Cardiac septum (tissue), 1 donor: ENCODE measurements at places on chromosomes 16 and 17.

GRCh38 chr17:67212231-67212630 lies 32.8 kb downstream of the HELZ start:
- DNase-seq: no peak

- DNase-seq: no peak
These were observed 4.0 kb upstream of the ZC3H18 start for GRCh38 chr16:88566158-88566557.

DNA sequence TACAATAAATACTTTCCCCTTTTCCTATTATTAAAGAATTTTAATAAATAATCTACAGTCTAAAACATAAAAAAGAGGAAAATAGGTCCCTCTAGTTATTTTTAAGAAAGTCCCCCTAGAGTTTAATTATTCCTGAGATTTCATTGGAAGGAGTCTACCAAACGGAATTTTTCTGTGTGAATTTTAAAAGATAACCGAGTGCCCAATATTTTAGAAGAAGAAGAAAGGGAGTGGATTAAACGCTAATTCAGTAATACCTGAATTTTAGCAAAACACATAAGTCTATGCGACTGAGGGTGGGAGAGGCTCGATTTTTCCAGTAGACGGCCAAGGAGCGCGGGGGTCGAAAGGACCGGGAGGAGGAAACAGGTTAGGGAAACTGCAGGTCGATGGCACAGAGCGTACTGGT lies 2.2 kb downstream of the HOXB2 start:
- peak; percentile 44 for DNase-seq

- no peak for DNase-seq
These were observed 59.8 kb upstream of the RPH3AL start for GRCh38 chr17:412211-413015.

DNA sequence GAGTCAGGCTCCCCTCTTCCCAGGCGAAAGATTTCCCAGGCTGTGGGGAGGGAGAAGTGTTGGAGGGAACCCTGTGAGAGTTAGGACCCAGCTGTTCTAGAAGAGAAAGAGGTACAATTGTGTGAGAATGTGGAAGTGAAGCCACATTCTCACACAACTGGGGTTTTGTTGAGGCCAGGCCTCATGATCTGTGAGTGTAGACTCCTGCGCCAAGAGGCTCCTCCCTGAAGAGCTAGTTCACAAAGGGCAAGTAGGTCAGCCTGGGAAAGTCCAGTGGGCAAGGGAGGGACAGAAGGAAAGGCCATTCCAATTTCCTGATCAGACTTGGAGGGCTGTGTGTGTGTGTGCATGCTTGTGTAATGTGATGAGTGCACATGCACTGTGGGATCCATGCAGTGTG lies 15.2 kb downstream of the CD300LF start:
- DNase-seq: no peak

DNA sequence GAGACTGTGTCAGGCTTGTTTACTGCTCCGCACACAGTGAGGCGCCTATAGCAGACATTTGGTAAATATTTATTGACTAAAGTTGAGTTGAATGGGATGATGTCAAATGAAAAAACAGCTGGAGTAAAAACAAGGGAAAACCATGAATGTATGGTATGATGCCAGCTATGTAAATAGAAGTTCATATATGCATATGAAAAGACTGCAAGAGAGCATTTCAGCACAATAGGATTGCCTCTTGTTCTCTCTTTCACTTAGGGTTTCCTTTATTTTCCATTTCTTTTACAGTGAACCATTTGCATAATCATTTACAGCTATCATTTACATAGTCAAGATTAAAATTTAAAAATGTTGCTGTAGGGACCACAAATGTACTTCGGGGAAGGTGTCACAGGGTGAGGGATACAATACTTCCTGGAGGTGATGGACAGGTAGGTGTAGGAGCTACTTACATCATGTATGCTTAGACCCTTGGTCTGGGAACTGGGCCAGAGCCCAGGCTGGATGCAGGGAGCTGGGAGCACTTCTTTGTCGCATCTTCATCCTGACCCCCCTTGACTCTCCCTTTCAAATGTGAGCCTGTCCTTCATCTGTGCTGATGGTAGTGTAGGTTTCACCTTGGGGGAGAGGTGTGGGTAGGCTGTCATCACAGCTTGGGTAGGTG lies 113.3 kb downstream of the UTP18 start:
- DNase-seq: no peak

DNA sequence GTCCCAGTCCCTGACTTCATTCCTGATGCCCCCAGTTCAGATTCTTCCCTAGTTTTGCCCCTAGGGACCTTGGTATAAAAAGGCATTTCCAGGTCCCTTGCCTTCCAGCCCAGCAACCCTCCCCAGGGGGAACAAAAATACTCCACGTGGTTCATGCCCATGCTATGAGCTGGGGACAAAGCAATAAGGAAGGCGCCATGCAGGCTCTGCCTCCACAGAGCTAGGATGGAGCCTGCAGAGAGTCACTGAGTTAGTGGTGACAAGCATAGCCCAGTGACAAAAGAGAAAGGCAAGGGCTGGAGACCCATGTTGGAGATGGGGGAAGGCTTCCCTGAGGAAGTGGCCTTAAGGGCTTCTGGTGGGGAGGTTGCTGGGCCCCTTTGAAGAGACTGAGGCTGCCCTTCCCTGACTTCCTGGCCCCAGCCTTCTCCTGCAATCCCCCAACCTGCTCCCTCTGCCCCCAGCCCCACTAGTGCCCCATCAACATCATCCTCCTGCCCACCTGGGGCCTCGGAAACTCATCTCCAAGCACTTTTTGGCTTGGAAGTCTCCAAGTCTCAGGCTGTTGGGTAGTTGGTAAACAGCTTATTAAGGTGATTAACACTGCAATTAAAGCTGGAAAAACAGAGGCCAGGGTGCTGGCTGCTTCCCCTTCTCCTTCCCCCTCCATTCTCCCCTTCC lies 9.6 kb downstream of the DLX3 start:
- DNase-seq: no peak

DNA sequence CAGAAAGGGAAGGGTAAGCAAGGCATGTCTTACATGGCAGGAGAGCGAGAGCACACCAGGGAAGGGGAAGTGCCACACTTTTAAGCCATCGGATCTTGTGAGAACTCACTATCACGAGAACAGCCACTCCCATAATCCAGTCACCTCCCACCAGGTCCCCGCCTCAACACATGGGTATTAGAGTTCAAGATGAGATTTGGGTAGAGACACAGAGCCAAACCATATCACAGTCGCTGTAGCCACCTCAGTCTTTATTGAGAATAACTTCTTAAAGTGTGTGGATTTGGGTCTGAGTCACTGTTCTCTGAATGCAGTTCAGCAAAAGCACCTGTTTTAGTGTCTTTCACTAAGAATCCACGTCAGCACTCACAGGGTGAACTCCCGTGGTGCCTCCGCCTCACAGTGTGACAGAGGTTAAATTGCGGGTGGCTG lies 195.2 kb upstream of the CHMP6 start:
- no peak for DNase-seq

DNA sequence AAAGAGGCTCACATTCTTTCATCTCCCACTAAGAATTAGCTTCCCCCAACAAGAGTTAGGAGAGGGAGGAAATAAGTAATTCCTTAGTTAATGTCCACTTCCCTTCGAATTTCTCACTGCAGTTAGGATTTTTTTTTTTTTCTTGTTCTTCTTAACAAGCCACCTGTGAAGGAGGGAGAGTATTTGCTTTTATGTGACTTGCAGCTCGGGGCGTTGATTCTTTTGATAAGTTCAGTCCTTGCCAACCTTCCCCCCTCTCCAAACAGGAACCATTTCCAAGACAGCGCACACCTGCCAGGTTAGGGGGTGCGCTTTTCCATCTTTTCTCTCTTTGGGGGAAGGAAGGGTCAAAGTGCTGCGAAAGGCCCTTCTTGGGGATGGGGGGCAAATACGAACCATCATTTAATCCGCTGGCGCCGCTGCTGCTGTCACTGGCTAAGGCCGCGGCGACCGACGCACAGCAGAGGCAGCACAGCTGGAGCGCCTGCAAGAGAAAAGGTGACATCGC lies 758 bp downstream of the ADAMTS18 start:
- no peak for DNase-seq

DNA sequence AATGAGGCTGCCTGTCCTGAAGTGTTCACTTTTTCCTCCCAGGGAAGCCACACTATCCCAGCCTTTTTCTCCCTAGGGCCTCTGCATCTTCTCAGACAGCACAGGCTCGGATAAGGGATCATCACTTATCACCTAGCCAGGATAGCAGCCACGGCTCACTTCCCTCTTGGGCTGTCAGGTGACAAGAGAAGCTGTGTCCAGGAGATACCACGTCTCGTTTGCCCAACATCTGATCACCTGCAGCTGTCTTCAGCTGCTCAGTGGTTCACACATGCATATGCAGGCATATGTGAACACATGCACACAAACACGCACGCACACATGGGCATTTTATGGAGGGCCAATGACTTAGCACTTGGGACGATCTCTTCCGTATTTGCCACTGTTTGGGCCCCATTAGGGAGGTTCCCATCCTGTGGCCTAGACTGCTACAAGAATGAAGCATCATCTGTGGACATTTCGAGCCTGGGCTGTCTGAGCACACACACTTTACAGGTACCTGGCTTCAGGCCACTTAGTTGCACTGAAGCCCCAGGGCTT lies 32.4 kb upstream of the ADORA2B start:
- DNase-seq: no peak

DNA sequence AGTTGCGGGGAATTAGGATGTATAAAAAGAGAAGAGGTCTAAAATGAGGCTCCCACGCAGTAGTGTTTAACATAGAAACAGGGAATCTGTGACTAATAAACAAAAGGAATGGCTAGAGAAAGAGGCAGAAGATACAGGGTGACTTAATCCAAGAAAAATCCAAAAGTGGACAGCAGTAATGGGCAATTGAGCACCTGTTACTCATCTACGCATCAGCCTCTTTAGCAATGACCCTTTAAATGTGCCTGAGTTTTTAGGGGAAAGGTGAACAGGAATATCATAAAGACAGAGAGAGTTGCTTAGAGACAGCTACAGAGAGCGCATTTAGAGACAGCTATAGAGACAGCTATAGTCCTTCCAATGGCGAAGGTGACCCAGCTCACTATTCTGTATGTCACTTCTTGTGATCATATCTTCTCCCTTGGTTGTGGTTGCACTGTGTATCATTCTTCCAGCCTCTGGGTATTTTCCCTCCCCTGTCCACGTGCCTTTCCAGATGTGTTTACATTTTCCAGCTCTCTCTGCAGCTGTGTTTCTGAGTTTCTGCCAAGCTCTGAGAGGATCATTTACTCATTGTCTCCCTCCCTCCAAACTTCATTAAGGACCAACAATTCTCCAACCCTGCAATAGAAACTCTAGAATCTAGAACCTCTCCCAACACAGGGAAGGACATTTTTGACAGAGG lies 61.5 kb downstream of the MYOCD start:
- no peak for DNase-seq

GRCh38 chr17:80662557-80662956 lies 117.9 kb downstream of the RPTOR start:
- no peak for DNase-seq

GRCh38 chr16:2056681-2057407 lies 9.1 kb downstream of the TSC2 start:
- no peak for DNase-seq

- DNase-seq: no peak
These were observed at the start of gene IL17C for GRCh38 chr16:88638323-88639230. Gene IL17C (plus strand): TSS chr16:88638572. CDS start chr16:88638642, 70 bp downstream.

- DNase-seq: no peak
These were observed 200.3 kb downstream of the SEC14L1 start for GRCh38 chr17:77341069-77341541.

DNA sequence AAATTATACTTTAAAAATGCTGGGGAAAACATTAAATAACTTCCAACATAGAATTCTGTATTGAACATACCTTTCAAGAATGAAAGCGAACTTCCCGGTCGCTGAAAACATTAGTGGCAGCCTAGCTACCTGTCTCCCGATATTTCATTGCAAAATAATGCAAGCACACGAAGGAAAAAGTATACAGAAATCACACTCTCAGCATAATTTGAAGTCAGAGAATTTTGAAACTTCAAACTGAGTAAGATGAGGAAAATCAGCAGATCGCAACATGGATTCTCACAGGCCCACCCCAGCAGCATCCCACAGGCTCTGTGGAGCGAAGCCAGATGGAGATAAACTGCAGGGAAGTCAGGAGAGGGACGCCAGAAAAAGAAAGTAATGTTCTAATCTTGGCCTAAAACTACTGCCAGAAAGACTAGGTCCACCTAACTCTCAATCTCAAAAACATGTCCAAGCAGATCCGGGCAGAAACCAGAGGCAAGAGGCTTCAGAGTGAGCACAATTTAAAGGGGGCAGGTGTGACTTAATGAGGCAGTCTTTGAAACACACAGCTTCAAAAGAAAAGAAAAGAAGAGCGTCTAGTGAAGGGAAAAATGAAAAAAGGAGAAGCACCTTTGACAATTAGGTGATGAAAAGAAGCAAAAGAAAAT lies 4.8 kb upstream of the GOSR1 start:
- no peak for DNase-seq

- no peak for DNase-seq
These were observed 16.7 kb downstream of the CDH11 start for GRCh38 chr16:65105171-65105570.

- DNase-seq: no peak
These were observed 18.1 kb upstream of the BAHCC1 start for GRCh38 chr17:81376946-81377714.

GRCh38 chr16:27795992-27796614 lies 246.2 kb downstream of the KATNIP start:
- DNase-seq: no peak

GRCh38 chr17:79054200-79054960 lies 20.2 kb upstream of the ENGASE start:
- peak; percentile 3 for DNase-seq

- no peak for DNase-seq
These were observed 7.8 kb downstream of the NACA2 start for GRCh38 chr17:61583242-61583641.

DNA sequence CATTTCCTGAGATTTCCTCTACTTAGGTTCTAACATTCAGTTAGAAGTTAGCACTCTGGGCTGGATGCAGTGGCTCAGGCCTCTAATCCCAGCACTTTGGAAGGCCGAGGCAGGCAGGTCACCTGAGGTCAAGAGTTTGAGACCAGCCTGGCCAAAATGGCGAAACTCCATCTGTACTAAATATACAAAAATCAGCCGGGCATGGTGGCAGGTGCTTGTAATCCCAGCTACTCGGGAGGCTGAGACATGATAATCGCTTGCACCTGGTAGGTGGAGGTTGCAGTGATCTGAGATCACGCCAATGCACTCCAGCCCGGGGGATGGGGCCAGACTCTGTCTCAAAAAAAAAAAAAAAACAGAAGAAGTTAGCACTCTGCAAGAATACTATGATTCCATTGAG lies 1430.9 kb downstream of the CDH11 start:
- no peak for DNase-seq

GRCh38 chr17:75181608-75182318 lies 996 bp downstream of the SUMO2 start:
- no peak for DNase-seq
